Left ventricle myocardium superior (tissue), 1 donor: ENCODE measurements at places on chromosomes 6 and 20. TPM values are rescaled to one million over a fixed set of nuclear protein-coding genes. Genes with fewer than 3 reads are reported as not detected.

DNA sequence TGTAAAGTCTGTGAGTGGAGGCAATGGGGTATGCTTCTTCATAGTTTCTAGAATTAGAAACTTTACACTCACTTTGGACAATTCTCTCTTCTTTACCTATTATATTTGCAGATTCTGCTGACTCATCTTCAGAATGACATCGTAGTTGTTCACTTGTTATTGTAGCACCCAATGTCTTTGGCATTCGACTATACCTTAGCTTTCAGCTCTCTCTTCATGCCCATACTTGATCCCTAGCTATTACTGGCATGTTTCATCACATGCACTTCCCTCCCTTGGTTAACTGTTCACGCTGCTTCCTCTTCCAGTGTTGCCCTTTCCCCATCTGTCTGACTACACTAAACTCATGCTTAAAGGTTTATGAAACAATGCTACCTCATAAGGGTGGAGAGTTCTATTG, 298.1 kb upstream of the TCF21 start:
- no peak for DNase-seq

The FNDC1 gene
- total RNA-seq: 1.9 TPM

- DNase-seq: no peak
These were observed 47.9 kb downstream of the FOXO3 start for GRCh38 chr6:108608453-108609275.

The SRPK1 gene
- total RNA-seq: 19.6 TPM

- DNase-seq: peak; percentile 88
These were observed 69.8 kb upstream of the RIN2 start for GRCh38 chr20:19688031-19688806.

GRCh38 chr6:25452031-25452430, 172.9 kb downstream of the CARMIL1 start:
- no peak for DNase-seq

The GID8 gene
- 16.1 TPM for total RNA-seq

GRCh38 chr6:112015725-112016124, 38.2 kb upstream of the CCN6 start:
- no peak for DNase-seq

- DNase-seq: peak; percentile 38
These were observed 157.9 kb downstream of the FOXC1 start for GRCh38 chr6:1767481-1768246.

GRCh38 chr20:31652917-31653396, 15.2 kb downstream of the COX4I2 start:
- DNase-seq: no peak

The CCDC170 gene
- 0.47 TPM for total RNA-seq
